ENCODE measurements at places on chromosomes 12 and 14.

- no peak for DNase-seq
Measured at GRCh38 chr12:82952946-82953345, 266.2 kb downstream of the TMTC2 start.

DNA sequence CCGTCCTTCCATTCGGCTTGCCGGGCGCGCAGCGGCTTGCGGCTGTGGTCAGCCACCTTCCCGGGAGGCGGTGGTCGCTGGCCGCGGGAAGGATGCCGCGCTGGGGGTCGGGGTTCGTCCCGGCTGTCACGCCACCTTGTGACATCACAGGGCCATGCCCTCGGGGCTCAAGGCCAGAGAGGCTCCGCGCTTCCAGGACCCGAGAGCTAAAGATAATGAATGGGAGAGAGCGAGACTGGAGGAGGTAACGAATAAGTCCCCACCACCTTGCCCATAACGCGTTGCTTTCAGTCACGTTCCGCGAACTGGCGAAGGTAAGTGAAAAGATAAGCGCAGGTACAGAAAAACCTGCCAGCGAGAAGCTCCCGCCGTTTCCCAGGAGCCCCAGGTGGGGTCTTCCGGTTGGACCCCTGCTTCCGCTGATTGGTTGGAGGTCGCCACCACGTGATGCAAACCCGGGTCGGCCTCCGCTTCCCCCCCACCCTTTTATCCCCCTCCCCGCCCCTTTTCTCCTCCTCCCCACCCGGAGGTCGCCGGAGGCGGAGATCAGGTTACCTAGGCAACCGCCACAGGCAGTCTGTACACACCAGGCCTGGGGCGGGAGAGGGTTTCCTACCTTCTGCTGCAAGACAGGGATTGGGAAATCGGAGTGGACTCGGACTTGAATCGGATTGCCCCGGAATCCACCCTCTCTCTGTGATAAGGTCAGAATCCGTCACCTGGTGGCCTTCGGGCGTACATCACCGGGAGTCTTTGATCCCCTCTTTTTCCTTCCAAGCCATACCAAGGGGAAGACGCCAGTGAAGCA, at the start of gene LRRC9:
LRRC9 (plus strand) TSS at position 575 of the 808 bp plus-strand sequence.
- DNase-seq = no peak

DNA sequence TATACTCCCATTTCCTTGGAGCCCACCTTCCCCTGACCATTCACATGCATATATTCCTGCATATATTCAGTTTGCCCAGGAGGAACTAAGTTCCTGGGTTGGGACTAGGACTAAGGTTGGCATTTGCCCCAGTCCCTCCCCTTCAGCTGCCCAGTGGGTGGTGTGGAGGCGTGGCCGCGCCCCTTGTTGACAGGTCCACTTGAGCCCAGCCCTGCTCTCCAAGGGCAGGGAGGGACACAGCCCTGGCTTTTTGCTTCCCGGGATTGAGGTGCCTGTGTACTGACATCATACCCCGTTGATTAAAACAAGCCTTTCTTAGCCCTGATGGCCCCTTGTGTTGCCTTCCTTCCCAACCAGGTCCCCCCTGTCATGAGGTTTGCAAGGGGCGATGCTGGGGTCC, 7.3 kb downstream of the ERBB3 start:
- DNase-seq = no peak

GRCh38 chr12:79920421-79921238, 14.3 kb downstream of the PPP1R12A start:
- no peak for DNase-seq

DNA sequence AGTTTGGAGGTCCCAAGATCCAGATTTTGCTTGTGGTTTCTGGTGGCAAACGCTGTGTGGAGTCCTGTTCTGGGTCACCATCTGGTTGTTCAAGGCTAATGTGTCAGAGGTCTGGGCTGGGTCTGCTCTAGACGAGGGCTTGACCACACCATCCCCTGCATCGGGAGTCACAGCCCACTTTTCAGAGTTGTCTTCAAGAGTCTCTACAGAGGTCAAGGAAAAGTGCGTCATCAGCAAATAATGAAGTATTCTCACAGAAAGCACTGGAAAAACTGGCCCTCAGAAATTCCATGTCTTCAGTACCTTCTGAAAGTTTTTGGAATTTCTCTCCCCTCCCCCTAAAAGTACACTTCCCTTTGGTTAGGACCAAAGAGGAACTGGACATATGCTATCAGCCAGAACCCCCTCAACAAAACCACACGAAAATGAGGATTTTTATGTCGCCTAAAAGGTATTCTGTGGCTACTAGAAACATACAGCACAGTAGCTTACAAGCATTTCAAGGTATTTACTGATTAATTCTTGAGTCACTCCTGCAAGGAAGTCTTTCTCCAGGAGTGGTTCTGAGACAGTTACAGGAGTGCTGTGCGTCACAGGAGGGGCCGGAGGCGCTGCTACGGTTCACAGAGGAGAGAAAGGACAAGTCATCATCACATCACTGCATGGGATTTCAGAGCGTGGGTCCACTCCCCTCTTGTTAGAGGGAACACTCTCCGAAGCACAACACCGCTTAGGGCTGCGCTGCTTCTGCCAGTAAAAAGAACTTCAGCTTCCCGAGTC, 35.4 kb downstream of the RAD52 start:
- no peak for DNase-seq

- DNase-seq = no peak
Measured at GRCh38 chr12:104183443-104183842, 32.1 kb upstream of the TXNRD1 start.

- DNase-seq = no peak
Measured at GRCh38 chr12:62738105-62738504, 196.8 kb downstream of the PPM1H start.

Data from stimulated activated CD8-positive, alpha-beta memory T cell treated with anti-CD3 and anti-CD28 coated beads, Interleukin-2, amount 100 ng/mL, for 1 hour (primary cell).